Testis (tissue), 5 donors: ENCODE measurements at places on chromosomes 16 and 17. TPM values are rescaled to one million over a fixed set of nuclear protein-coding genes. Genes with fewer than 3 reads are reported as not detected.

DNA sequence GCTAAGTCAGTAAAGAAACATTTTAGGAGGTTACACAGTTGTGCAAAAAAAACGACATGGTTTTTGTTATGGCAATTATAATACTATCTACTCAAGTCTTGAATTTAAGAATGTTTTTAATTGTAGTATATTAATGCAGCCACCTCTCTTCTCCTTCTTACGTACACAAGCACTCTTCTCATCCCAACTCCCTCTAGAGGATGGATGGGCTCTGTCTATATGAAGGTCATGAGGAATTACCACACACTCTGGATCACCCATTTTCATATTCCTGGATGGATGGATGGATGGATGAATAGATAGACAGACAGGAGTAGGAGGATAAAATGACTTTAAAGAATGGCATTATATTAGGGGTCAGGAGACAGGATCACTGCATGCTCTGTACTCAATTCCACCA is 120.0 kb downstream of the PHKB start:
- no peaks in the 10 kb centered on the region for H3K27me3 ChIP-seq
- H3K4me3 ChIP-seq, result no peak overlapping the region
- no peaks in the 10 kb centered on the region for H3K36me3 ChIP-seq

DNA sequence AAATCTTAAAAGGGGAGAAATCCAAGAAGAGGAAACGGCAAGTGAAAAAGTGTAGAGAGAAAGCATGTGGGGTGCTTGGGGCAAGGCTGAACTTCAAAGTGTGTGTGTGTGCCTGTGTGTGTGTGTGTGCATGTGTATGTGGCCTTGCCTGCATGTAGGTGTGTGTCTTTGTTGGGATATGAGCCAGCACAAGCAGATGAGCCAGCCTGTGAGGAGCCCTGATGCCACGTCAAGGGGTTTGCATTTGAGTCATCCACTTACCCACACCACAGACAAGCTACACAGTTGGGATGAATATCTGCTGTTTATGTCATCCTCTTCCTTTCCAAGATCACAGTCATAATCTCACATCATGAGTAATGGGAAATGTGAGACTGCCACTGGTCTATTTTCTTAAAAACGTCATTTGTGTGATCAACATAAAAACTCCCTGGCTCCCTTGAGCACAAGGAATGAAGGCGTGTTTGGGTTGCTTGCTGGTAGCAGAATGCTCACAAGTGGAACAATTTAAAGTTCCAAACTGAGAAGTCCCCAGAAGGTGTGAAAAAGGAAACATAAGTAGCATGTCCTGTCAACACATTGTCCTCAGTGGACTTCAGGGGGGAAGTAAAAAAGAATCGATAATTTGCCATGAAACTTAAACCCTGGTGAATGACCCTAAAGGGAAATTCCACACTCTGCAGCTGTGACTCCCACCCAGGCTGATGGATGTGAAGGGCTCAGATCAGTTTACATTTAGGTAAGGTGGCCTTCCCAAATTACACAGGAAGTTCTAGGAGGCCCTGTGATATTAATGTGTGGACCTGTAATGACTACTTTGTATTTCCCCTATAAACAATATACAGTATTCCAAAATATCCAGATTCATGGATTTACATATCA is 14.7 kb downstream of the KCTD19 start:
- H3K27ac ChIP-seq, result no peak overlapping the region
- no peaks in the 10 kb centered on the region for H3K4me1 ChIP-seq
- no peaks in the 10 kb centered on the region for H3K36me3 ChIP-seq
- no peak for DNase-seq

DNA sequence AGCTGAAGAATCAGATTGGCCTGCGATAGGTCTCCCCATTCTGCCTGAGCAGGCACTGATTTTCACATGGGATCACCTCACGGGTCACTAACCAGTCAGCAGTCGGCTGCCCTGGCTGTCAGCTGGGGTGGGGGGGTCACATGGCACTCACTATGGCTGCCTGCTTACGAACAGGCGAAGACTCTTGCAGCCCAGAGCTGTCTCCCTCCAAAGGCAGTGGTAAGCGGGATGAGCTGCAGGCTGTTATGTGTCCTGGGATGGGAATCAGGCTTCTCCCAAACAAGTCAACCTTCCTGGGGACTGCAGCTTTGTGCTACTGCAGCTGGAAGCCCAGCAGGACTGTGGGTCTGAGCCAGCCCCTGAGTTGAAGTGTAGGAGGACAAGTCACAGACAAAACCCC is 29.0 kb upstream of the ADORA2B start:
- no peak for DNase-seq
- no peaks in the 10 kb centered on the region for H3K36me3 ChIP-seq
- no peaks in the 10 kb centered on the region for H3K27me3 ChIP-seq
- H3K4me3 ChIP-seq, result no peak overlapping the region

DNA sequence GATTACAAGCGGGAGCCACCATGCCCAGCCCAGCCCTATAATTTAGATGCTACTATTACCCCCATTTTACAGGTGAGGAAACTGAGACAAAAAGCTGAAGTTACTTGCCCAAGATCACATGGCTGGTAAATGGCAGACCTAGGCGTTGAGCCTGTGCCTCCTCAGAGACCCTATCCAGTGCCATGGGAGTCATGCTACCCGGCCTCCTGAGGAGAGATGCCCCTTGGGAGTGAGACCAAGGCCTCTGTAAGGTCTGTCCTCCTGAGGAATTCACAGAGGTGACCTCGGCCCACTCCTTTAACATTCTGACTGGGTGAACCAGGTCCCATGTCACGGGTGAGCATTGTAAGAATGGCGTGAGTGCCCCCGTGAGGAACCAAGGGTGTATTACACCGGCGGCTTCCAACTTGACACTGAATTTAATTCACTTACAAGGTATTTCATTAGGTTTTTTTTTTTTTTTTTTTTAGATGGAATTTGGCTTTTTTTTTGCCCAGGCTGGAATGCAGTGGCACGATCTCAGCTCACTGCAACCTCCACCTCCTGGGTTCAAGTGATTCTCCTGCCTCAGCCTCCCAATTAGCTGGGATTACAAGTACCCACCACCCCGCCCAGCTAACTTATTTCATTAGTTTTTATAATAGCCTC is 95.7 kb downstream of the ABCC6 start:
- no peaks in the 10 kb centered on the region for H3K27me3 ChIP-seq
- no peaks in the 10 kb centered on the region for H3K36me3 ChIP-seq
- peaks cover 1% of the 10 kb centered on the region for H3K4me1 ChIP-seq

The TOP3A gene
- 34.0 TPM for polyA plus RNA-seq

DNA sequence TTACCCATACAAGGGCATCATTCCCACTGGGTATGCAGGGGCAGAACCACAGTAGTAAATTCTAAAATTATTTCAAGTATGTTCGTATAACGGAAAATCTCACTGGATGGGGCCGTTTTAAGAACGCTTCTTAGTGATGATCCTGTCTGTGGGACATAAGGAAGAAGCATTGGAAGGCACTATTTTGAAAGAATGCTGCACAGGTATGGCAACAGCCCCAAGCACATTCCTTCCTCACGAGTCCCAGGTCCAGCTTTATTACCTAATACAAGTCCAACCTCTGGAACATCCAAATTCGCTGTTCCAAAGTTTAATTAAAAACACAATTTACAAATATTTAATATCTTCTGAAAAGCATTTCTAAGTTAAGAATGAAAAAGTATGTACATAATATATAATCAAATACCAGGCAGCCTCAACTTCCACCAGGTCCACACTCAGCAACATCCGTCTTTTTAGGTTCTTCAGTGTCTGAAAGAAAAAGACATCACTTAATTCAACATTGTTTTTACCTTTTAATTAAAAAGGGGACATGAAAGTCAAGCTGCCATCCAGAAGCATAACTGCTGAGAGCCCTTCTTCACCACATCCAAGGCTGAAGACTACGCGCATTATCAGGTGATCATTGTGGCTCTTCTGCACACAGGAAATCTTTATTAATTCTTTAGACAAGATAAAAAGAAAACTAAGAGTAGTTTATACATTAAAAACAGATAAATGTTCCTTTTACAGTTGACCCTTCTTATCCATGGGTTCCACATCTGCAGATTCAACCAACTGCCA is 49.8 kb downstream of the BRD7 start:
- DNase-seq, result no peak
- no peaks in the 10 kb centered on the region for H3K36me3 ChIP-seq
- peaks cover 13% of the 10 kb centered on the region for H3K4me1 ChIP-seq
- no peak overlapping the region for H3K27ac ChIP-seq

DNA sequence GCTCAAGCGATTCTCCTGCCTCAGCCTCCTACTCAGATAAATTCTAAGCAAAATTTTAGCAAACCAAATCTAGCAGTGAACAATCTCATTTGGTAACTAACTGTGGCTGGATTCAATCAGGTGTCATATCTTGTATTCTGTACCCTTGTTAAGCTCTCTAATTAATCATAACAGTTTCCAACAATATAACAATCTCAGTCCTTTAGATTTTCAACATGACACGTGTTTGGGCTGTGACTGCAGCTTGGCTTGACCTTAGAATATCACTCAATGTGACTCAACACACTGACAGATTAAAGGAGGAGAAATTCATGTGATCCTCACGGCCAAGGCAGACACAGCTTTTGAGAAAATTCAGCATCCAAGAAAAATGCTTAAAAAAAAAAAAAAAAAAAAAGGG is 133.6 kb downstream of the BANP start:
- H3K27me3 ChIP-seq, result no peaks in the 10 kb centered on the region
- DNase-seq, result no peak
- no peak overlapping the region for H3K4me3 ChIP-seq
- no peaks in the 10 kb centered on the region for H3K4me1 ChIP-seq
- H3K27ac ChIP-seq, result no peak overlapping the region
- H3K36me3 ChIP-seq, result no peaks in the 10 kb centered on the region

DNA sequence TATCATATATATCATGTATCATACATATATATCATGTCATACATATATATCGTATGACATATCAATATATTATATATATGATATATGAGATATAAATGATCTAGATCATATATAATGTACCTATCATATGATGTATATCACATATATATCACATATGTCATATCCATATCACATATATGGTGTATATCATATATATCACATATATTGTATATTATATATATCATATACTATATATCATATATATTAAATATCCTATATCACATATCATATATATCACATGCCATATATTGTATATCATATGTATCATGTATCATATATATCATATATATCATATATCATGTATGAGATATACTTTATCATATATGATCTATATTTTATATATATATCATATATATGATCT is 355.9 kb upstream of the RBFOX1 start:
- H3K27me3 ChIP-seq, result no peaks in the 10 kb centered on the region
- no peak overlapping the region for H3K4me3 ChIP-seq
- H3K4me1 ChIP-seq, result no peaks in the 10 kb centered on the region
- no peak for DNase-seq
- H3K27ac ChIP-seq, result no peak overlapping the region

The GOSR2 gene
- polyA plus RNA-seq, result 92.4 TPM
